ENCODE measurements at places on chromosomes 6 and 20. TPM values are rescaled to one million over a fixed set of nuclear protein-coding genes. Genes with fewer than 3 reads are reported as not detected.

- DNase-seq = no peak
These were observed 113.1 kb downstream of the TTLL2 start for GRCh38 chr6:167437888-167438484.

- DNase-seq = no peak
These were observed 92.1 kb downstream of the CEBPB start for GRCh38 chr20:50282592-50283241.

Gene STK38
- total RNA-seq = 9.5 TPM

DNA sequence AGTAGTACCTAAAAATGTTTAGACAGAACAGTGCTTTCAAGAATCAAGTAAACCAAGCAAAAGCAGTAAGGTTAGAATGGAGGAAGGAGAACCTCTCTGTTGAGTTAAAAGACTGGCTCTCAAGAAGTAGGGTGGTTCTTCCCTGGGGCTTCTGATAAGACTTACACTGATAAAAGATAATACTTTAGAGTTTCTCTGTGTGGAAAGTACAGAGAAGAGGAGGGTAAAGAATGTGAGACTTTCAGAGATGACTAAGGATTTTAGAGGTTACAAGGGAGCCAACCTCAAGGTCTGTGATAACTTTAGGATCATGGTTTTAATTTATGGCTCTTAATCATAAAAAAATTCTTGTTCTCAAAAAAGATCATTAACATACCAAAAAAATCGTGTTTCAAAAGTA lies 30.9 kb upstream of the ALDH8A1 start:
- no peak for DNase-seq

DNA sequence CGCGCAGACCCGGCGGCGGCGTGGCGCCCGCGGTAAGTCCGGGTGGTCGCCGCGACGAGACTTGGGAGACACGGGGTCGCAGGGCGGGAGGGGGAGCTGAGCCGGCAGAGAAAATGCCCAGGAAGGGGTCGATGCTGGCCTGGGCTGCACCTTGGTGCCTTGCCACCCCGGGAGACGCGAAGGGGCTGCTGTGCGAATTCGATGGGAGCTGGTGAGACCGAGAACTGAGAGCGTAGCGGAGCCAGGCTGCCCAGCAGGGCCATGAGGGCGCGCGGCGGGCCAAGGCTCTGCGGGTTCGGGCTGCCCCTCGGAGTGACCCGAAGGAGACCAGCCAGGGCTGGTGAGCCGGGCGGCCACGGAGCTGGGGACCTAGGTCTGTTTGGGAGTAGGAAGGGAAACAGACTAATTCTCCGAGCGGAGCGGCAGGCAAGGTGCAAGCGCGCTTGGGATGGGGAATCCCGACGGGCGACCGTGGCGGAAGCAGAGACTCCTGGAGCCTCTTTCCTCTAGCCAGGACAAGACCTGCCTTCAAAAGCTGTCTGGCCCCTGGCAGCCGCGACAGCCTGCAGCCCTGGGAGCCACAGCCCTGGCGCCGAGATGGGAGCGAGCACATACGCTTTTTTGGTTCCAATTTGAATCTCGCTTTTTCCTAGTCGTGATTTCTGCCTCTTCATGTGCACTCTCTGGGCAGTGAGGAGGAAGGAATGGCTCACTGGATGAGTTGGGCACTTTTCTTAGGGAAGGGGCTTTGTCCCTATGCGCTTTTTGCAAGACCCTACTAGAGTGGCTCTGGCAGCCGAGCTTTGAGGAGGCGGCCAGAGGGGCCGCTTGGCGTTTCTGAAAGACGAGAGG lies 691 bp downstream of the SYNDIG1 start:
- DNase-seq = no peak

Gene FERMT1
- total RNA-seq = under 0.01 TPM

DNA sequence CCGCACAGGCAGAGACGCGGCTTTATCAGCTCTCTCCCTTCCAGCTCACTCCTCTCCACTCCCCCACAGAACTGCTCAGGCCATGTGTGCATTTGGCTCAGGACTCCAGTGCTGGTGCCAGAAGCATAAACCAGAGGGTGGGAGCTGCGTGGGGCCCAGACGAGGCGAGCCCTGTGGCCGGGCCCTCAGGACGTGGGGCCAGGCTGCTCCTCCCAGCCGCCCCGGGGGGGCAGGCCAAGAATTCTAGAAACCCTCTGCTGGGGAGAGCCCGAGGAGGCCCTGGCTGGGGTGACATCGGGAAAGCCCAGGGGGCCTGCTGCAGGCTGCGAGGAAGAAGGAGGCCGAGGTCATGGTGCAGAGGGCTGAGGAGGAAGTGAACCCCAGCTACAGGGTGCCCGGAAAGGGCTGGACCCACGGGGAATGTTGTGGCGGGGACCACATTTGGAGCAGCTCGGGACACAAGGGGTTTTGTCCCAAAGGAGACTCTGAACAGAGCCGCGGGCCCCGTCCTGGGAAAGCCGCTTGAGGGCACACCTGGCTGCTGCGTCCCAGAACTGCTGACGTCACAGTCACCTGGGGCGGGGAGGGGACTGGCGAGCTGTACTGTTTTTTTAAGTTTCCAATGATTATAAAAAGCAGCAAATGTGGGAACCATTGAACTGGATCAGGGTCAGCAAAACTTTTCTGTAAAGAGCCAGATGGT lies 107.1 kb downstream of the BANF2 start:
- peak; percentile 58 for DNase-seq

DNA sequence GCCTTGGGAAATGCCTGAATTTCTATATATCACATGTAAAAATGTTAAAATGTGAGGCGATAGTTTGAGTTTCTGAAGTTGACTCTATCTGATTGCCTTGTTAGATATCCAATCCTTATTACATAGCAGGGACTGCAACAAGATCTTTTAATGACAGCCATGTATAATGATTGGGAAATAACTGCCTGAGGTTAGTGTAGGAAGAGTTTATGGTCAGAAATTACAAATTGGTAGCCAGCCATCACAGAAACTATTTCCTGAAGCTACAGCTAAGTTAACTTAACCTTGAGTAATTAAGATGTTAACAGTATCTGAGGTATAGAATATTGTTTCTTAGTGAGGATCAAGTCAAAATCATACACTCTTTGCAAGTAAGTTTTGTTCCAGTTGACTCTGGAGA lies 41.0 kb downstream of the AKIRIN2 start:
- DNase-seq = no peak

Gene REM1
- total RNA-seq = not detected

- peak; percentile 87 for DNase-seq
These were observed 87.3 kb upstream of the AKIRIN2 start for GRCh38 chr6:87789198-87789899.

- no peak for DNase-seq
These were observed 210.4 kb upstream of the MARCKS start for GRCh38 chr6:113646701-113647100.

Gene HS3ST5
- not detected for total RNA-seq

DNA sequence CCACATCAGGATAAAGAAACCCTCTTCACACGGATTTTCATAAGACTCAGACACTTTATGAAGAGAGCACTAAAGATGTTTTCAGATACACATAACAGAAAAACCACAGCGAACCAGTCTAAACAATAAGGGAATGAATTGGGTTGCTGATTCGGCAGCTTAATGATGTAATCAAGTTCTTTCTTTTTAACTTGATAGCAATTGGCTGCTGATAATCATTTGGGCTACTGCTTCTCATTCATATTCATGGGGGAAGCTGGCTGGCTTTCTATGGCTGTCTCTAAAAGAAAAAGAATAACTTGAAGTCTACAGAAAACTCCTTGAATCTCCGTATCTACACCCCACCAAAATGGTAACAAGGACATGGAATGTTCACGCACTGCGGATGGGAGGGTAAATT lies 20.0 kb upstream of the TMEM181 start:
- no peak for DNase-seq

Gene HFE
- total RNA-seq = 1.7 TPM

DNA sequence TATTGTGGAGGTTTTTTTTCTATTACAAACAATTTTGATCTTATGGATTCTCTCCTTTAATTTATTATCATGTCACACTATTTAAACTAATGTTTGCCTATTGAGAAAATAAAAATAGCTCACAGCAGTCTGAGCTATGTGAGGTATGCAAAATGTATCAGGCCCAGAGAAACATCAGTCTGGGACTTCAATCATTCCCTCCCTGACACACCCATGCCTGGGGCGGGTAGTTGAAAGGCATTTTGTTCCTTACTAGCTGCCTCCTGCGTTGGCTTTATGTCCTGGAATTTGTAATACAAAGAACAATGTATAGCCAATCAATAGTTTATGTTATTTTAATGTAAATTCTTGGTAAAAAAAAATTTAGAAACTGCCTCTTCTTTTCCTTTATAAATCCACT lies 403.3 kb downstream of the EPM2A start:
- DNase-seq = no peak

DNA sequence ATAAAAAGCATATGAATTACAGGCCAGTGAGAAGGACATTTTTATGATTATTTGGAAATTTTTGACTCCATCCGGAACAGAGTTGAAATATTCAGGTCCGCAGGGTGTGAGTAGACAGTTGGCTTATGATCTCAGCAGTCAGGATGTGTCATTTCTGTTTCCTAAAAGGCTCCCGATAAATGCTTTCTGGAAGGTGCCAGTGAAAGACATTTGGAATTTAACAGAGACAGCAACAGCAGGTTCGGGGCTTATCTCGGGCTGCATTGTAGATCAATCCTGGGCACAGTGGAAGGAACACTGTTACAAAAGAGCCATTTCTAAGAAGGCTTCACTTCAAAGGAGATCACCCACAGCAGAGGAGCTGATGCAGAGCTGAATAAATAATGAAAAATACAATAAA lies 934.4 kb downstream of the KIF16B start:
- DNase-seq = peak; percentile 4

GRCh38 chr6:168834801-168835200 lies 393.8 kb downstream of the SMOC2 start:
- no peak for DNase-seq

- no peak for DNase-seq
These were observed 205.7 kb downstream of the ATXN1 start for GRCh38 chr6:16555550-16555949.

DNA sequence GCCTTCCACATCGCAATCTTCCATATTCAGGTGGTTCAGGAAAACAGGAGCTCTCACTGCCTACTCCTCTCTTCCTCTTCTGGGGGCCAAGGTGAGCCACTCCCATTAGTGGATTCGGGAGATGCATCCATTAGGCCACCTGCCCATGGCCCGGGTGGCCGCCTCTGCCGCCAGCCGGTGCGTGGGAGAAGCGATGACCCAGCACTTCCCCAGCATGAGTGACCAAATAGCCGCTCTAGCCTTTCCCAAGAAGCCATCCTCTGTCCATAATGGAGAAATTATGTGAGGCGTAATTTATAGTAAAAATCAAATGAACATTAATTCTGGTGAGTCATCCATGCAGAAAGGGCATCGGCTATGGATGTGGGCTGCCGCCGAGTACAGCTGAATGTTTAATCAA lies 39.4 kb downstream of the GNAS-AS1 start:
- DNase-seq = no peak

Gene SIM1
- not detected for total RNA-seq

GRCh38 chr20:32988008-32988407 lies 16.2 kb downstream of the SUN5 start:
- no peak for DNase-seq

DNA sequence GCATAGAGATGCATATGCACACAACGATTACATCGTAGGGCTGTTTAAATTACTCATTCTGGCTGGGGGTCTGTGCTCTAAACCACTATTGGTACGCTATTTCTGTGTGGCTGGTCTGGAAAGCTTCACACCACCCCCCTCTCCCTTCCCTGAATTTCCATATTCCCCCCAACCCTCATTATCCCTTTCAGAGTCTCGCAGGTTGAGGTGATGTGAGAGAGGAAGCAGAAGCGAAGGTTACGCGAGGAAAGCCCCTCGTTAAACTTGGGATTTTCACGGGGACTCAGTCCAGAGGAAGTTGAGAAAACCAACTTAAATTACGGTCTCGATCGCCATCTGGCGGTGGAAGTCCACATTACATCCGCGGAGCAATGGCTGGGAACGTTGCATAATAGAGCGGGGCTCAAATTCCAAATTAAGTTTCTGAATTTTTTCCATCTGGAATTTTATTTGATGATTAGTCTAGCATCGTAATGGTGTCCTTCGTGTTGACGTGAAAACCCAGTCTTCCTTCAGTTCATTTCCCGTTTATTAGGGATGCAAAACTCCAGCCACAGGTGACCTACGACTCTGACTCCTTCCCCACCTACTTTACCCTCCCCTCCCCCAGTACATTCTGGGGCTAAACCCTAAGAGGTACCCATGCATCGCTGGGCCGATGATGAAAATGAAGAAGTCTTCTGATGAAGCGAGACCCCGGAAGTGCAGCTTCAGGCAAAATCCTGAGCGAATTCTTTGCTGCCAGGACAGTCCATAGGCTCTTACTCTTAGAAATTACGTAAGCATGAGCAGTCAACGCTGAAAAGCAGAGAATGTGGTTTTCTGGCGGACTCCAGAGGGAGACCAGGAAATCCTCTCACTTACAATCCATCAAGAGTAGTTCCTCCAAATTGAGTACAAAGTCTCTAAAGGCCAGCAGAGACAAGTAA lies 19.7 kb downstream of the HLA-DOB start:
- DNase-seq = peak; percentile 65

GRCh38 chr6:80170433-80170832 lies 64.0 kb downstream of the BCKDHB start:
- no peak for DNase-seq

GRCh38 chr6:56499095-56499494 lies 143.6 kb downstream of the DST start:
- DNase-seq = no peak

DNA sequence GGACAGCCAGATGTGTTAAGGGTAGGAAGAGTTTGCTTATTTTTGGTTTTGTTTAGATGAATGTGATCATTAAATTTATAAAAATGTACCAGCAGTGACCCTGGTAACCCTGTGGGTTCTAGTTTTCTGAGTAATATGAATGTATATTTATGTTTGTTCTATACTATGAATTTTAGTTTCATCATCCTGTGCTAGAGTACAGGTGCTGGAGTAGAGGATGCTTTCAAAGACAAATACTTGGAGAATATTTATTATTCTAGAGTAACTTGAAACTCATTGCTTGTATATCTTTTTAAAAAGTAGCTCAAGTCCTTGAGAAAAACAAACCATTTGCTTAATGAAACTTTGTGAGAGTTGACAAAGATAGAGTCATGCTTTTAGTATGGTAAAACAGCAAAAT lies 7.8 kb downstream of the LRRC1 start:
- no peak for DNase-seq

DNA sequence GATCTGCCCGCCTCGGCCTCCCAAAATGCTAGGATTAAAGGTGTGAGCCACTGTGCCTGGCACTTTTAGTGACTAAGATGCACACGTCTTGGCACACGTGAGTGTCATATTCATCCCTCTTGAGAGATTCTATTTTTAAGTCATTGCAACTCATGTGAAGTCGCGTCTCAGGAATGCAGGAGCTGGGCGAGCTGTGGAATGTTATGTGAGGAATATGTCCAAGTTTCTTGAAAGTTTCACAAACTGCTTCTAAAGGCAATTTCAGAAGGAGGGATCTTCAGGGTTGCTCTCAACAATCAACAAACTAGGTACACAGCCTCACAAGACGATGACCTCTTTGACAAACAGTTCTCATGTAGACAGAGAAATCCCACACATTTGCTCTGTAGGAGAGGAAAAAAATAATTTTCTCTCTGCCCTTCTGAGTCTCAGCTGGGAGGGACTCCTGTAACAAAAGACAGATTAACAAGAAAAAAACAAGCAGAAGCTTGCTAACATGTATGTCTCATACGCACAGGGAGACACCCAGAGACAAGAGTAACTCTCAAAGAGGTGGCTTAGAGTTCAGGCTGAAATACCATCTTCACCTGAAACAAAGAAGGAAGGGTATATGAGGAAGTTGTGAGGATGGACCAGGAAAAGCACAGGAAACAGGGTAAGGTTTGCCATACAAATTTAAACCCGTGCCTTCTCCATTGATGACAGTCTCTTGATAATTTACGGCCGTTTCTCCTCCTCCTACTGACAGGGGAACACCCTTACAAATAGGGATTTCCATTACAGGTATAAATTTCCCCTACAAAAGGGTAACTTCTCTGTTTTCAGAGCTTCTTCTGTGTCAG lies 45.3 kb upstream of the FAM50B start:
- DNase-seq = no peak

All from lung microvascular endothelial cell (primary cell).